ENCODE measurements at places on chromosomes 4 and X. TPM values are rescaled to one million over a fixed set of nuclear protein-coding genes. Genes with fewer than 3 reads are reported as not detected.

Gene PAGE1
- total RNA-seq = not detected

Gene MXRA5
- 11.3 TPM for total RNA-seq

Gene HTR2C
- not detected for total RNA-seq

Gene ASB9
- 1.4 TPM for total RNA-seq

Gene SPATA4
- not detected for total RNA-seq

Data from bronchial smooth muscle cell (primary cell).